Tracheal epithelial cell (primary cell): ENCODE measurements at places on chromosomes 5 and 9. TPM values are rescaled to one million over a fixed set of nuclear protein-coding genes. Genes with fewer than 3 reads are reported as not detected.

Gene ANKRD18B
- total RNA-seq, result 3.9 and 16.6 TPM in 2 replicates

Gene EPB41L4A
- total RNA-seq, result 3.6 and 12.4 TPM in 2 replicates

Gene EPB41L4B
- 24.6 and 31.5 TPM in 2 replicates for total RNA-seq

Gene OBP2B
- total RNA-seq, result not detected in 2 replicates

Gene EEIG1
- 7.7 and 8.5 TPM in 2 replicates for total RNA-seq

Gene CERT1
- total RNA-seq, result 20.2 and 22.0 TPM in 2 replicates

Gene PLAA
- total RNA-seq, result 36.0 and 45.5 TPM in 2 replicates

Gene SPDL1
- 9.4 and 13.0 TPM in 2 replicates for total RNA-seq

Gene TRIM36
- 1.3 and 3.6 TPM in 2 replicates for total RNA-seq

Gene CKS2
- total RNA-seq, result 27.1 and 84.6 TPM in 2 replicates

Gene ZMAT2
- total RNA-seq, result 44.5 and 49.2 TPM in 2 replicates

Gene ZBTB34
- total RNA-seq, result 6.6 and 8.4 TPM in 2 replicates

Gene PCDH1
- 71.6 and 75.2 TPM in 2 replicates for total RNA-seq

Gene SLC36A2
- not detected in 2 replicates for total RNA-seq

Gene BTNL3
- not detected in 2 replicates for total RNA-seq

Gene TTC16
- not detected in 2 replicates for total RNA-seq

Gene MARVELD2
- total RNA-seq, result 24.8 and 27.3 TPM in 2 replicates

Gene FRRS1L
- total RNA-seq, result under 0.01 TPM in 1 of 2 replicates, not detected in the other

Gene UBAP1
- 27.3 and 40.0 TPM in 2 replicates for total RNA-seq

Gene S100Z
- not detected in 2 replicates for total RNA-seq

Gene KLF4
- 28.7 and 29.0 TPM in 2 replicates for total RNA-seq
